T-helper 17 cell (primary cell): ENCODE measurements at places on chromosomes 3 and 15.
A peak's percentile ranks its signal among the peaks of the same experiment; 100 is the strongest.

DNA sequence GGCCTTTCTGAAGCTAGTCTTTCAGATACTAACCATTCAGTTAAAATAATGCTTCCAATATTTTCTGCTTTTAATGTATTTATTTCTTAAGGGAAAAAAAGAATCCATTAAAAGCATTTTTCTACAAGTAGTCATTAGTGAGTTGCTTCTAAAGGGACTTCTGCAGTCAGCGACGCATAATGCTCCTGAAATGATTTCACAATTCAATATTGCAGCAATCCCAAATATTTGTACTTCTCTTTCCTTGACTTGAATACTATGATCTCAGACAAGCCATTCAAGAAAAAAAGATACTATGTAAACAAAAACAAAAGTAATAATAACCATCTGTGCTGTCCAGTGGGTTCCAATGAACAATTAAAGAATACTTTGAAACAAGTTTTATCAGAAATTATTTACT is 681.0 kb downstream of the DIPK2A start:
- no peak for DNase-seq
- H3K27ac ChIP-seq, result no peak overlapping the region
- no peaks in the 10 kb centered on the region for H3K4me1 ChIP-seq
- H3K36me3 ChIP-seq, result no peaks in the 10 kb centered on the region
- H3K27me3 ChIP-seq, result no peaks in the 10 kb centered on the region

DNA sequence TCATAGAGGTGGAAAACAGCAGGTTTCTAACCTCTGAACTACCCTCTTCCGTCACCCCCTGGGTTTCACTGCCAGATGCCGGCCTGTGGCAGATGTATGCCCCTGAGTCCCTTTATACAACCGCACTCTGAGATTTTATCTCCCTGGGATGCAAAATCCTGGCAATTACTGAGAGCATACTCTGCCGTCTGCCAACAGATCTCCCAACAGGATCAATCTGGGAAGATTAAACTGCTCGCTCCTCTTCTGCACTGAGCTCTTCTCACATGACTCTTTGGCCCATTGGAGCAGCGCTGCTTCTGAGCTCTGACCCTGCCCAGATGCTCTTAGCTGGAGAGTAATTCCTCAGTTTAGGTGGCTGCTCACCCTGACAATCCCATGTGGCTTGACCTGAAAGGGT is 133.2 kb downstream of the LIPC start:
- no peaks in the 10 kb centered on the region for H3K27me3 ChIP-seq
- no peaks in the 10 kb centered on the region for H3K36me3 ChIP-seq
- no peak for DNase-seq
- H3K4me1 ChIP-seq, result peaks cover 11% of the 10 kb centered on the region
- no peak overlapping the region for H3K27ac ChIP-seq
- H3K4me3 ChIP-seq, result no peak overlapping the region

DNA sequence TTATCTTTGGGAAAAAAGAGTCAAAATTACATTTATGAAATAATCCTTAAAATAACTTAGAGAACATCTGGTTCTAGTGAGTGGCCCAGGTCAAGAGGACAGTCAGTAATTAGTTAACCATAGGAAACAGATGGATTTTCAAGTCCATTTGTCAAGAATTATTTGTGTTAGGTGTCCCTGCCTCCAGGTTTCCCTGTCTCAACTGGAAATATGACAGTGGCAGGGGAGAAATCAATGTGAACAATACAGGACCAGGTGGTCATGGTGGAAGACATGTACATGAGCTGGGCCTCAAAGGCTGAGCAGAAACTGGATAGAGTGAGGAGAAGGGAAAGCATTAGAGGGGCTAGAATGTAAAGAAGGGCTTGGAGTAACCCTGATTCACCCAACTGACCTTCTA is 372.6 kb downstream of the VPS13C start:
- no peaks in the 10 kb centered on the region for H3K36me3 ChIP-seq
- no peak overlapping the region for H3K27ac ChIP-seq
- no peaks in the 10 kb centered on the region for H3K4me1 ChIP-seq

DNA sequence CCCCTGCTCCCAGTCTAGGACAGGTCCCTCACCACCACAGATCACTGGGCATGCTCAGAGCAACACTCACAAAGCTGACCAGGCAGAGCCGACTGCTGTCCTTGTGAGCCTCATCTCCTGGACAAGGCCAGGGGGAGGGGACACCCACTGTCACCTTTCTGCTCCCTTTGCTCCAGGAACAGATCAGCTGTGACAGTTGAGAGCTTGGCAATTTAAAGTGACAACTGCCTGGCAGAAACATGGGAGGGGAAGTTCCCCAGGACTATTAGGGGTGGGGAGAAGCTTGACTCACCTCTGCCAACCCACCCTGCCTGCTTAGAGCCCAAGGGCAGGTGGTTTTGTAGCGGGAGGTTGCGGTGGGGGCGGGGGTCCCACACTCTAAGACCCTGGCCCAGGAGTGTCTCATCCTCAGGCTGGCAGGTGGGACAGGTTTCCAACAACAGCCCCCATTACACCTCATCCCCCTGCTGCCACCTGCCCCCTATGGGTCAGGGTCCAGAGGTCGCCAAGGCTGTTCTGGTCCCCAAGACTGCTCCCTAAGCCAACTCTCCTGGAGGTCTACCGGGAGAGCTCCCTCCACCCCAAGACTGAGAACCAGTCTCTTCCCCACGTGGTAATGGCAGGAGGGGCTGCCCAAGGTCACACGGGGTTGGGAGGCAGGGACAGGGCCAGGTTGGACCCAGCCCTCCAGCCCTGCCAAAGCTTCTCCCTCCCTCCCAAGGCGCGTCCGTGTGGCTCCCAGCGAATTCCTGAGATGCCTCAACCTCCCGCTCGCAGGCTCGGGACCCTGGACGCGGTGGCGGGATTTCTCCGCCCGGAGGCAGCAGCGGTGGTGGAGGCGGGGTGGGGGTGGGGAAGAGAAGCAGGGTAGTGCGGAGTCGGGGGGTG is 80.4 kb downstream of the IQSEC1 start:
- H3K4me1 ChIP-seq, result peaks cover 44% of the 10 kb centered on the region
- H3K27ac ChIP-seq, result peak overlapping the region; percentile 19
